SK-N-SH (cell line): ENCODE measurements at places on chromosomes 7 and 10. TPM values are rescaled to one million over a fixed set of nuclear protein-coding genes. Genes with fewer than 3 reads are reported as not detected.

GRCh38 chr10:27621461-27621860 lies 117.4 kb downstream of the RAB18 start:
- no peak for DNase-seq

DNA sequence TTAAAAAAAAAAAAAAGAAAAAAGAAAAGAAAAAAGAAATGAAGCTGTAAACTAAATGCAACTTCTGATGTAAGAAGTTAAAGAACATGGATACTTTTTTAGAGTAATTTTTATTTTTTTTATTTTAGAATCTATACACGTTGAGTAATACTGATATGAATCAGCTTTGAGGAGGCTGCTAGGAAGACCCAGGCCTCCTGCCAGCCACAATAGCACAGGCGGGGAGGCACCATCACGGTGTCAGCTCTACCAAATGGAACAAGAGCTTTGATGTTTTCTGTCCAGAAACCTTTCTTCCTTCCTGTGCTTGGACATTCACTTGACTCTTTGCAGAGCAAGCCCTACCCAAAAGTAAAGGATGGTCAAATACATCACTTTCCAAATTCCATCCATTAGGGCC lies 45.3 kb upstream of the EGR2 start:
- no peak for DNase-seq

DNA sequence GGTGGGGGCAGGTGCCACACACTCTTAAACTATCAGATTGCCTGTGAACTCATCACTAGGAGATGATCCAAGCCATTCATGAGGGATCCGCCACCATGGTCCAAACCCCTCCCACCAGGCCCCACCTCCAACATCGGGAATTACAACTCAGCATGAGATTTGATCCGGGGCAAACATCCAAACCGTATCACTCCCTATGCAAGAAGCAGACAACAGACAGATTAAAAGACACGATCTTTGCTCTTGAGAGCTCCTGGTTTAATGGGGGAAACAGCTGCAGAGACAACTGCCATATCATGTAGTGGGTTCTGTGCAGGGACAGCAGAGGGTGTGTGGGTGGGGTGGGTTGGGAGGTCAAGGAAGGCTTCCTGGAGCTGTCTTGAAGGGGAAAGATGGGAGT lies 123.6 kb downstream of the EMX2 start:
- no peak for DNase-seq

DNA sequence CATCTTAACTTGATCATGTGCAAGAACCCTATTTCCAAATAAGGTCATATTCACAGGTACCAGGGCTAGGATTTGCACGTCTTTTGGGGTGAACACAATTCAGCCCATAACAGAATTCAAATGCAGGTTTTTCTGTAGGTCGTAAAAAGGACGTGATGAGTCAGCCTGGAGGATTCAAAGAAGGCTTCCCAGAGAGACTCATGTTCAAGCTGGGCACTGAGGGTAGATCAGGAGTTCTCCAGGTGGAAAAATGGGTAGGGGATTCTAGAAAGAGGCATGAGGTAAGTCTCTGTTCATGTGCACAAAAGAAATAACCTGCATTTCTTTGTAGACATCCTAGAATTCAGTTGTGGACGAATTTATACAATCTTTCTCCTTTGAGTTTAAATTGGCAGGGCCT lies 160.4 kb downstream of the RPS24 start:
- DNase-seq: no peak

The PRPS1L1 gene
- not detected in 2 replicates for polyA plus RNA-seq

The NRP1 gene
- 129 and 149 TPM in 2 replicates for polyA plus RNA-seq

DNA sequence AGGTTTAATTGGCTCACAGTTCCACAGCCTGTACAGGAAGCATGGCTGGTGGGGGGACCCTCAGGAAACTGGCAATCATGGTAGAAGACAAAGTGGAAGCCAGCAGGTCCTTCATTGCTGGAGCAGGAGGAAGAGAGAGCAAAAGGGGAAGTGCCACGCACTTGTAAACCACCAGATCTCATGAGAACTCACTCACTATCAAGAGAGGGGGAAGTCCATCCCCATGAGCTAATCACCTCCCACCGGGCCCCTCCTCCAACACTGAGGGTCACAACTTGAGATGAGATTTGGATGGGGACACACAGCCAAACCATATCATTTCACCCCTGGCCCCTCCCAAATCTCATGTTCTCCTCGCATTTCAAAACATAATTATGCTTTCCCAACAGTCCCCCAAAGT lies 171.9 kb upstream of the CACNA2D1 start:
- no peak for DNase-seq

- no peak for DNase-seq
These were observed 228.3 kb downstream of the BUB3 start for GRCh38 chr10:123382491-123382890.

DNA sequence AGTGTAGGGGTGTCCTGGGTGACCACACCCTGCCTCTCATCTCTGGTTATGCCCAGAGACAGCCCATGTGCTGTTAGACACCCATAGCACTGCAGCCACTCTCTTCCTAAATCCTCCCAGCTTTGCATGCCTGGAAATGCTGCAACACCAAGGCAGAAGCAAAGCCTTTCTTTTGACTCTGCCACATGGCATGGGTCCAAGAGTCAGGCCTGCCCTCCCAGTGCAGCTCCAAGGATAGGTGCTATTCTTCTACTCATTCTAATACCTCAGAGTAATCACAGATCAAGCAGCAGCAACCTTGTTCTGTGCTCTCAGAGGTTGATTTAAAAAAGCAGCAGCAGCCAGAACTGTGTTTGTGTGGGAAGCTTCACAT lies 23.4 kb downstream of the FRMPD2 start:
- no peak for DNase-seq

DNA sequence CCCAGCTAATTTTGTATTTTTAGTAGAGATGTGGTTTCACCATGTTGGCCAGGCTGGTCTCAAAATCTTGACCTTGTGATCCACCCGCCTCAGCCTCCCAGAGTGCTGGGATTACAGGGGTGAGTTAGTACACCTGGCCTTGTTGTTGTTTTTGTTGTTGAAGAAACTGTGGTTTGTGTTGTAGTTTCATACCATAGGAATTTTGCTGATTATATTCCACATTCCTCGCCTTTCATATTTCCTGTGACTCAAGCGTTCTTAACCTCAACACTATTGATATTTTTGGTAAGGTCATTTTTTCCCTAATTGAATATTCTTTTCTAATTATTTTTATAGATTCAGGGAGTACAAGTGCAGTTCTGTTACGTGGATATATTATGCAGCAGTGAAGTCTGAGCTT lies 16.7 kb downstream of the LIPF start:
- no peak for DNase-seq

DNA sequence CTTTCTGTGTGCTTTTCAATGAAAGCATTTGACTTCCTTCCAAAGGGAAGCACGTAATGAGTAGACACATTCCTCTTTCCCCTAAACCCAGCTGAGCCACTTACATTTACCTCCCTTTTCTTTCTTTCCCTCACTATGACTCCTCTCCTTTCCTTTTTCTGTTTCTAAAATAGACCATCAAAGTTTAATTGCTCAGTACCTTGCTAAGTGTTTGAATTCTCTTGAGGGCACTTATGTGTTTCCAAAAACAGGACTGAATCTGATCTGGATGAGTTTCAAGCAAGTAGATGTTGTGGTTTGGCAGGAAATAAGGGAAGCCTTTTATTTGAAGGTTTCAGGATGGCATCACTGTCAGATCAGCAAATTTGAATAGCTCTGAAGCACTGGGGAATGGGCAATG lies 396.2 kb downstream of the REEP3 start:
- no peak for DNase-seq

The ZMIZ2 gene
- 17.8 and 18.1 TPM in 2 replicates for polyA plus RNA-seq

The CTTNBP2 gene
- polyA plus RNA-seq: not detected in 2 replicates

The INPP5F gene
- polyA plus RNA-seq: 7.8 and 9.3 TPM in 2 replicates

DNA sequence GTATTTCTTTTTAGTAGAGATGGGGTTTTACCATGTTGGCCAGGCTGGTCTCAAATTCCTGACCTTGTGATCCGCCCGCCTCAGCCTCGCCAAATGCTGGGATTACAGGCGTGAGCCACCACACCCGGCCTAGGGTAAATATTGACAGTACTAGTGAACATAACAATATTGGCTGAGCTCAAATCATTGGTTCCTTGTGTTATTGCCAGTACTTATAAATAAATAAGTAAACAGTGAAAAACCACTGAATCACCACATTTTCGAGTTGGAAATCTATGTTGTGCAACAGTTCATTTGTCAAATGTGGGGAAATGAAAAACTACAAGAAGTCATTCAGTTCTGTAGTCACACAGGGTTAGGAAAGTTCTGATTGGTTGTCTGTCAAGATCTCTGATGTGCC lies 15.8 kb downstream of the RPP30 start:
- DNase-seq: no peak

- peak; percentile 91 for DNase-seq
These were observed 26.5 kb downstream of the NUB1 start for GRCh38 chr7:151368136-151368571.

GRCh38 chr10:70885481-70885880 lies 2.9 kb downstream of the PCBD1 start:
- DNase-seq: no peak

The SLC16A9 gene
- 4.7 and 6.7 TPM in 2 replicates for polyA plus RNA-seq

DNA sequence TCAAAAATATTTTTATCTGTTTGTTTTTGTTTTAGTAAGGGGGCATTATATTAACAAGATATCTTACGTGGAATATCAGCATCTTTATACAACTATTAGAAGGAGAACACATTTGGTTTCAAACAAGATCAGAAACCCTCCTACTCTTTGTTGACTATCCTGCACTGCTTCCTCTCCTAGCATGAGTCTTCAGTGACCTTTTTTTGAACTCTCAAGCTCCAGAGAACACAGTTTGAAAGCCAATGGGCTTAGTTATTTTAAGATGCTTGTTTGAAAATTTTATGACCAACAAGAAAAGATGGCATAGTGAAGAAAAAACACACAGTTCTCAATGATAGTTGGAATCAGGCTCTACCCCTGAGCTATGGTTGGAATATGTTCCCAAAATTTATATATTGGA lies 37.2 kb upstream of the RTKN2 start:
- no peak for DNase-seq

GRCh38 chr10:79021948-79022499 lies 46.7 kb upstream of the ZMIZ1 start:
- no peak for DNase-seq

GRCh38 chr10:32035038-32035437 lies 21.2 kb downstream of the KIF5B start:
- no peak for DNase-seq

- no peak for DNase-seq
These were observed 89.2 kb upstream of the MKLN1 start for GRCh38 chr7:131238347-131238931.

- peak; percentile 66 for DNase-seq
These were observed 274.3 kb upstream of the NEBL start for GRCh38 chr10:21171197-21171935.
